NCI-H526 treated with DMSO at 0.1 percent for 48 hours (cell line): ENCODE measurements at places on chromosomes 16 and 17.

- no peak for DNase-seq
These were observed 6.7 kb upstream of the ALDH3A2 start for GRCh38 chr17:19641687-19642372.

- peak; percentile 61 for DNase-seq
These were observed at the start of gene TTYH2 for GRCh38 chr17:74212913-74213791. Gene TTYH2 (plus strand): TSS chr17:74213571. CDS start chr17:74213588, 17 bp downstream.

DNA sequence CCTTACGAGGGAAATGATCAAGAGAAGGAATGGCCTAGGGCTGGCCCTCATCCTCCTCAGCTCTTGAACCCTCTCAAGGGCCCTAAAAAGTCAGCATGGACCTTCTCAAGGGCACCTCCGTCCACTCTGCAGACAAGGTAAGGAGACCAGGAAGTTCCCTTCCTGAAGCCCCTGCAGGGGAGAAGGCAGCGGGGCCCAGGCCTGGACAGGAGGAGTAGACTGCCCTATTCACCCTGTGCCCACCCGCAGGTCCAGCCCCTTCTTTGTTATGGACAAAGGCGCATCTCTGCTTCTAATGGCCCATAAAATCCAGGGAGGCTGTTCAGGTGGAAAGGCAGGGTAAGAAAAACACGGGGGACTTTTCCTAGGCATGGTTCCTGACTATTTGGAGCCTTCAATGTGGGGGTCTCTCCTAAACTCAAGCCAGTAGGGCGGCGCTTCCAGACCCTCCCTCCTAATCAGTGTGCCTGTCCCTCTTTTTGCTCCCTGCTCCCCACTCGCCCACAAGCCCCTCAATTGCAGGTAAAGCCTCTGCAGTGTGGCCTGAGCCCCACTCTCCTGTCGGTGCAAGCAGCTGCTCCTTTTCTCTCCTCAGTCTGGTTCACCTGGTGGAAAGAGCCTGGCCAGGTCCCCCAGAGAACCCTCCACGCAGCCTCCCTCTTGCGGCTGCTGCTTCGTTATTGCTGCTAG is 28.2 kb downstream of the AXIN2 start:
- no peak for DNase-seq

DNA sequence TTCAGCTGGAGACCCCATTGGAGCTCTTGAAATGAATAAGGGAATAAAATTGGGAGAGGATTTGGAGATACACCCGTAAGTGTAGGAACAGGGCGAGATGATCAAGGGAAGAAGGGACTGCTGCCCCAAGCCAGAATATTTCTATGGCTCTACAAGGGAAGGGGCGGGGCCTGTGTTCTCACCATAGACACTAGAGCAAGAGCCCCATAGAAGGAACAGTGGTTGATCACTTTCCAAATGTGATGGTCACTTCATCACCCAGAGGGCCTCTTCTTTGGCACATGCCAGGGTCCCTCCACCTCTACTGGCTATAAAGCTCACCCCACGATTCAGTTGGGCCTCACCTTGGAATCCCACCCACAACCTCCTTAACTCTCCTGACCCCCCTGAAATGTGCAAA is 25.0 kb downstream of the GPRC5B start:
- DNase-seq: no peak

GRCh38 chr17:37642681-37643080 is 565 bp downstream of the DDX52 start:
- no peak for DNase-seq

DNA sequence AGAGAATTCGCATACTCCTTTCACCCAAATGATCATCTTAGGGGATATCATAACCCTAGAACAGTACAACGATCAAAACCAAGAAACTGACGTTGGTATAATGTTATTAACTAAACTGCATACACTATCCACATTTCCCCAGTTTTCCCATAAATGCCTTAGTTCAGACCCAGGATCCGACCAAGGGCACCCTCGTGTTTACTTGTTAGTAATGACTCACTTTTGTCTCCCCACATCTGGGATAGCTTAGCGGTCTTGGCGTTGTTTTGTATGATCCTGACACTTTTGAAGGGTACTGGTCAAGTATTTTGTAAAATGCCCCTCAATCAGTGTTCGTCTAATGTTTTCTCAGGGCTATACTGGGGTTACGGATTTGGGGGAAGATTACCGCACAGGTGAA is 8.0 kb downstream of the HS3ST3A1 start:
- DNase-seq: no peak

DNA sequence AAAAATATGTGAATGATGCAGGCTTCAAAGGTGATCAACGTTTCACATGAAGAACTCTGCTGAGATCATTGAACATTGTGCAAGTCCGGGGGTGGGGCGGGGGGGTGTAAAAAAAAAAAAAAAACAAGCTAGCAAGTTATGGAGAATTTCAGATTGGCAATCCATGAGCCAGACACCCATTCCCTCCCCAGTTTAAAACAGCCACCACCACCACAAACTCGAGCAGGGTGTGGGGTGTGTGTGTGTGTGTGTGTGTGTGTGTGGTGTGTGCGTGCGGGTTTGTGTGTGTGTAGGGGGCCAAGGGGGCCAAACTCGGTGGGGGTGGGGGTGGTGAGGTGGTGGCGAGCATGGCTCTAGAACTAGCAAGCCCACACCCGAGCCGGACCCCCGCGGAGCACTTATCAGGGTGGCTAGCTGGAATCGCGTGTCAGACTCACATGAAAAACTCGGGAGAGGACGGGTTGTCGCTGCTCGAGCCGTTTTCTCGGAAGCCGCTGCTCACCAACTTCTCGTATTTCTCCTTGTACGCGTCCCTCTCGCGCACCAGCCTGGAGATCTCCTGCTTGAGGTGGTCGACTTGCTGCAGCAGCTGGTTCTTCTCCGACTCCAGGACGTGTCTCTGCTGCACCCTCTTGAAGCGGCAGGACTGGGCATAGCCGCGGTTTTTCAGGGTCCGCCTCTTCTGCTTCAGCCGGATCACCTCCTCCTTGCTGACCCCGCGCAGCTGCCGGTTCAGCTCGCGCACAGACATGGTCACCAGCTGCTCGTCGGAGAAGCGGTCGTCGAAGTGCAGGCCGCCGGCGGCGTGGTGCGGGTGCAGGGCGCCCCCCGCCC is 2.0 kb downstream of the MAF start:
- no peak for DNase-seq
